ENCODE measurements at places on chromosomes 3 and 15.

DNA sequence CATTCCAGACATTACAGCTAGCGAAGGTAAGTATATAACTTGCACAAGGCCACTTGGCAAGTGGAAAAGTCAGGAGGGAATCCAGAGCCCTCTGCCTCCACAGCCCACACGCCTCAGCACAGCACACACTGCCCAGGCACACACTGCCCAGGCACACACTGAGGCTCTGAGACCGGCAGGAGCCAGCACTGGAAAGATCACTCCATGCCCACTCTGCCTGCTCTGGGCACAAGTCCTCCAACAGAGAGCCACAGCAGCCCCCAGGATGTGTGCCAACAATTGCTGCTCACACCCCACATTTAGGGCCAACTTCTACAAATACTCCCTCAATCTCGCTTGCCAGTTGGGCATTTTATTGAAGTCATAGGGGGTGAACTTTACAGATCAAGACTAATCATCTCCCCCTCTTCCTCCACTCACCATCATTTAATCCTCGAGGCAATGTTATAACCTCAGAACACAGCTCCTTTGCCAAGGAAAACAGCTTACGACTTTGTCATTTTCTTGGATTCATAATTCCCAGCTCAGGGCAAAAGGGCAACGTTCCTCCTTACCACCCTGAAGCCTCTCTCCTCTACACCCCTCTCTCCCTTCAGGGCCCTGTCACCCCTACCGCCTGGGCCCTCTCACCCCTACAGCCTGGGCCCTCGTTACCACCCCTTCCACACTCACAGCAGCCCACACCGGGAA, 53.0 kb upstream of the TPM1 start:
- no peak for DNase-seq

- DNase-seq: no peak
Measured at GRCh38 chr15:84979651-84980050, 2.0 kb upstream of the PDE8A start.

- no peak for DNase-seq
Measured at GRCh38 chr3:66473692-66474091, 27.1 kb downstream of the LRIG1 start.

DNA sequence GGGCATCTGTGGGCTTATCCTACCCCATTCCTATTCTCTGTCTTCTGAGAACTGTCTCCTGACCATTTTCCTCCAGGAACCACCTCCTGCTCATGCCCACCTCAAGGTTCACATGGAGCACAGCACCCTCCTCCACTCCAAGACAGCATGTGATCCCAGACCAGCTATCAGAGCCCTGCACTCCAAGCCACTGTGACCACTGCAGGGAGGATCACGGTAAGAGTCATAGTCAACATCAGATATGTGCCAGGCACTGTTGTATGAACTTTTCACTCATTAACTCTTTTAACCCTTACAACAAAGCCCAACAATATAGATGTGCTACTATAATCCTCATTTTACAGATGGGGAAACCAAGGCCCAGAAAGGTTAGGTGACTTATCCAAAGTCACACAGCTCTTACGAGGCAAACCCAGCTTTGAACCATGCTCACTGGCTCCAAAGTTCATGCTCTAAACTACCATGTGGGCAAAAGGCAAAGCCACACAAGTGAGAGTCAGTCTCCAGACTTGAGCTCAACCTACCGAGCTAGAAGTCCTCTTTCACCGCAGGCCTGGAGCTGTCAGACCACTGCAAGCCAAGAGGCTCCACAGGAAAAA, 115.1 kb upstream of the IQSEC1 start:
- no peak for DNase-seq

- no peak for DNase-seq
Measured at GRCh38 chr15:100175406-100176114, 166.2 kb downstream of the ADAMTS17 start.
